Calu3 (cell line): ENCODE measurements at places on chromosomes 1 and 21.

DNA sequence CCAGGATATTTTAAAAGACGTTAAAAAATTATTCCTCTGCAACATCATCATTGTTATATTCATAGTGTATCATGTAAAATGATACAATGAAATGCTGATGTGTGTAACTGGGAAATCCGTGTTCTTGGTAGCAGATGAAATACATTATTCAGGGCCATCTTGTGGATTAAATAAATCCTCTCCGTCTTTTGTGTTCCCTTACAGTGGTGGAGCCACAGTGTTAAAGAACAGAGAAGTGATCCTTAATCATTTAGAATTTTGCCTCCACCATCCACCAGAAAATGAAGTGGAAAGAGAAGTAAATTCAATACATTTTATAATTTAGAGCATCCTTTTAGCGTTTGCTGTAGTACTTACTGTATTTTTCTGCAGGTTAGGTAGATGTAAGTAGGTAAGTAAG lies 1.3 kb downstream of the DYRK3 start:
- no peak for DNase-seq

- DNase-seq: no peak
Measured at GRCh38 chr1:159581422-159581821, 6.2 kb upstream of the APCS start.

DNA sequence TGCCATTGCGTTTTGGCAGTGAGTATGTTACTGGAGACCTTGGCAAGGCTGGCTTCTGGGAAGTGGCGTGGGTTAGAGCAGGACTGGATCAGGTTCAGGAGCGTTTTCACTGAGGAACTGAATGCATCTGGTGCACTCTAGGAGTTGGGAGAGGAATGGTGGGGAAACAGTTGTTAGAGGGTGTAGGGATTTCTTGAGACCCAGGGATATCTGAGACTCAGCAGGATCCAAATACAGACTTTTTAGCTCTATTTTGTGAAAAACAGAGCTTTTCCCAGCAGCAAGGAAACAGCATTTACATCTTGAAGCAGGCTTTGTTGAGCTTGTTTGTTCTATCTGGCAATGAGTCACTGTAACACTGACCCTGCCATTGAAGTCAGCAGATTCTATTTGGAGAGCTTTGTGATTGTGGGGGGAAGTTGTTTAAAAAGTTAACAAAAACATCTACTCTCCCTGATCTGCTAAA lies 56.9 kb upstream of the NRIP1 start:
- DNase-seq: no peak

DNA sequence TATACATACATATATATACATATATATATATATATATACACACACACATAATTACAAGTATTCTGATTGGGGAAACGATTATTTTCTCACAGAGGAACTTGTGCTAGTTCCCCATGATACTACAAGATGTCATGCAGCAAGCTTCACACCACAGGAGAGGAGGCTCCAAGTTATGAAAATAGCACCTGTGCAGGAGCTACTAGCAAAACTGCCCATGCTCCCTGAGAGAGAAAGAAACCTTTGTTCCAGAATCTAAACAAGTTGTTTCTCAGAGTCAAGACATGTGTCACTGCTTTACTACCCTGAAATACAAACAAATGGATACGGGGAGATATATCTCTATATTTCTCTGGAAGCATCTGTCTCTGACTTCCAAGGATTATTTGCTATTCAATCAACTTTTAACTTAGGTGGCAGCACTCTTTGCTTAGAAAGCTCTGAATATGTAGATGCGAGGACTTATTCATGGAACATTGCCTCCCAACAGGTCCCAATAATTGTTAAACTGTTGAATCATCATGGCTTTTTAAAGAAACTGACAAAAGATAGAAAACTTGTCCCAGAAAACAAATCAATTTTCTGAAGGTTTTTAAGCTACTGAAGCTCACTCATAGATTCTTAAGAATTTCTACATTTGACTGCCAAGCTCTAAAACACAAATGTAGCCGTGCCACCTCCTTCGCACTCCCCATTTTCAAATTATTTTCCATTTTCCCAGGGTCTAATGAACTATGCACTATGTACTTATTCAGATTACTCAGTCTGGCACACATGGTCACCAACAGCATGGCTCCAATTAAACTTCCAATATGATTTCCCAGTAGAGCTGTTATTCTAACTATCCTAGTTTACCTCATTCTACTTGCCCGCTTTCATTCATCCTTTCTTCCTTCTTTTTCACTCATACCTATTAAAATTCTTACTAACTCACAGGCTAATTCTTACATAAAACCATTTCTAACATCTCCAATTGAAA lies 929.1 kb downstream of the LTN1 start:
- no peak for DNase-seq

- no peak for DNase-seq
Measured at GRCh38 chr1:90579212-90579802, 137.8 kb downstream of the BARHL2 start.

- DNase-seq: no peak
Measured at GRCh38 chr1:62425041-62425440, 11.8 kb upstream of the USP1 start.
